Omental fat pad (tissue), 4 donors: ENCODE measurements at places on chromosomes 4 and X. TPM values are rescaled to one million over a fixed set of nuclear protein-coding genes. Genes with fewer than 3 reads are reported as not detected.

DNA sequence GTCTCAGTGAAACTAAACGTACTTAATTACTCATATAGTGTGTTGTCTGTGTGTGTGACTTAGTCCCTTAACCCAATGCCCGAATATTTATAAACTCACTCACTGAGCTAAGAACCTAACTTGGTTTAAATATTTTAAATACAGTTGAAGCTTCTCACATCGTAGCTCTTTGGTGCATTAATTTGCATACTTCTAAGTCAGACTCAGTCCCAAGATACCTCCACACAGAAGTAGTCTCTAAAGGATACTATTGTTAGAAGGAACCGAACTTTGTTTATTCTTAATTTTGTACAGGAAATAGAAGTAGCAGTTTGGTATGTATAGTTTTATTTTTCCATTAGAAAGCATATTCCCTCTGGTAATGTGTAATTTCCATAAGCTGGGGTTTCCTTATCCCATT lies 54.0 kb upstream of the NKAP start:
- no peak for DNase-seq

- peak; percentile 22 for DNase-seq
Measured at GRCh38 chr4:128600996-128601871, 208.3 kb upstream of the JADE1 start.

GRCh38 chrX:32116047-32116446 lies 1044.2 kb upstream of the FTHL17 start:
- DNase-seq = no peak

GRCh38 chrX:130994671-130995070 lies 63.5 kb upstream of the ARHGAP36 start:
- no peak for DNase-seq

GRCh38 chr4:38856524-38857337 lies at the start of gene TLR6:
Gene TLR6 (minus strand): TSS chr4:38856817. CDS start chr4:38829473, 27,344 bp downstream.
- DNase-seq = no peak

- no peak for DNase-seq
Measured at GRCh38 chr4:60450054-60450453, 750.1 kb upstream of the ADGRL3 start.

DNA sequence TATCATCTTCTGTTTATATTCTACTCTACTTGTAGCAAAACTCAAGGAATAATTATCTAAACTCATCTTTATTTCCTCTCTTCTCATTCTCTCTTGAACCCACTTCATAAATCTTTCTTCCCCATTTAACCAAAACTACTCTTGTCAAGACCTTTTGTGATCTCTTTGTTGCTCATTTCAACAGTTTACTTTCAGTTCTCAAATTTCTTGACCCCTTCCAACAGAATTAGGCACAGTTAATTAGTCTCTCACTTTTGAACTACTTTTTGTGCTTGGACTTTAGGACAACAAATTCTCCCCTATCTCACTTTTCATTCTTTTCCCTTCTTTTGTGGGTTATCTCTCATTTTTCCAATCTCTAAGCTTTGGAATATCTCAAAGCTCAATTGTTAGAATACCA lies 27.4 kb upstream of the CAMK2D start:
- no peak for DNase-seq

DNA sequence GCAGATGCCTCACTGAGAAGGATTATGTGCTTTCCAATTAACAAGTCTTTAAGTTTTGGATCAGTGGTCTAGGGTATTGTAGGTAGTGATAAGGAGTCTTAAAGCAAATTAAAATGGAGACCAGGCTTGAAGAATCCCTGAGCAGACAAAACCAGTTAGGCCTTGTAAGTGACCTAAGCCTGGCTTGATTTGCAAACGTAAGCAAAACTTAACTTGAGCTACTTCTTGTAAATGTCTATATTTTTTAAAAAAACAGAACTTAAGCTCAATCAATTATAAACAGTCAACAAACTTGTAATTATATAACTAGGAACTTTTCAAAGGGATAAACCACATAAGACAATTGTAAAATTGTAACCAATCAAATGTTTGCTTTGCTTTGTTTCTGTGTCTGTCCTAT lies 72.7 kb upstream of the NALF2 start:
- DNase-seq = no peak

- no peak for DNase-seq
Measured at GRCh38 chr4:107050525-107051135, 14.5 kb upstream of the DKK2 start.

- no peak for DNase-seq
Measured at GRCh38 chrX:153214934-153215333, 35.9 kb downstream of the MAGEA1 start.

GRCh38 chrX:274904-275475 lies 6.2 kb upstream of the PLCXD1 start:
- no peak for DNase-seq

DNA sequence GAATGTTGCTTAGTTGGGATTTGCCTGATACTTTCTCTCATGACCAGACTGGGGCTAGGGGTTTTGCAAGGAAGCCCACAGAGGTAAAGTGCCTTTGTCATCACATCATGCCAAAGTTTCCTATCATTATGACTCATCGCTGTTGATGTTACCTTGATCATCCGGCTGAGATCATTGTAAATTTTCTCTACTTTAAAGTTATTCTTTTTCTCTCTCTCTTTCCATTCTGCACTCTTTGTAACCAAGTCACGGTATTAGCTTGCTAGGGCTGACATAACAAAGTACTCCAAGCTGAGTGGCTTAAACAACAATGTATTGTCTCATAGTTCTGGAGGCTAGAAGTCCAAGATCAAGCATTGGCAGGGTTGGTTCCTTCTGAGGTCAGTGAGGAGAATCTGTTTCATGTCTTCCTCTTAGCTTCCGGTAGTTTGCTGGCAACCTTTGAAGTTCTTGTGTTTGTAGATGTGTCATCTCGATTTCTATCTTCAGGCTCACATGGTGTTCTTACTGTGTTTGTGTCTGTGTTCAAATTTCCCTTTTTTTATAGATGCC lies 113.0 kb downstream of the DTHD1 start:
- DNase-seq = no peak

HELT gene
- not detected for total RNA-seq

PRKG2 gene
- 1.1 TPM for total RNA-seq

TGIF2LX gene
- total RNA-seq = not detected

H2BW2 gene
- total RNA-seq = not detected

TMPRSS11A gene
- not detected for total RNA-seq

FAM47A gene
- not detected for total RNA-seq

VEGFD gene
- total RNA-seq = 8.2 TPM

HEPH gene
- total RNA-seq = 2.8 TPM

GABRE gene
- total RNA-seq = 106 TPM
